Stimulated activated CD8-positive, alpha-beta memory T cell treated with anti-CD3 and anti-CD28 coated beads, Interleukin-12 subunit alpha, Interleukin-12 subunit beta, amount 100 ng/mL, for 1 hour (primary cell): ENCODE measurements at places on chromosomes 16 and 17.

DNA sequence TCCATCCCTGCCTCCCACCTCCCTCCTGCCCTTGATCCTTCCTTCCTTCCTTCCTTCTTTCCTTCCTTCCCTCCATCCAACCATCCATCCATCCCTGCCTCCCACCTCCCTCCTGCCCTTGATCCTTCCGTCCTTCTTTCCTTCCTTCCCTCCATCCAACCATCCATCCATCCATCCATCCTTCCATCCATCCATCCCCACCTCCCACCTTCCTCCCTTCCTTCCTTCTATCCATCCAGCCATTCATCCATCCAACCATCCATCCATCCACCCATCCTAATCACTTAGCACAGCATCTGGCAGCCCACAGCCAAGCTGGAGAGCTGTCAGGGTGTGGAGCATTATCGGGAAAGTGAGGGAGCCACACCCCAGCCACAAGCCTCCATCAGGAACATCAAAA lies 54.5 kb downstream of the TK2 start:
- no peak for DNase-seq

- DNase-seq = no peak
These were observed 1.5 kb upstream of the NPTX1 start for GRCh38 chr17:80477647-80478478.

GRCh38 chr16:88785106-88785924 lies at the start of gene PIEZO1:
PIEZO1 (minus strand) TSS chr16:88785220; CDS start chr16:88784964, 256 bp downstream.
- peak; percentile 73 for DNase-seq

- no peak for DNase-seq
These were observed 181.2 kb downstream of the NTN1 start for GRCh38 chr17:9202532-9202931.

GRCh38 chr17:62790564-62790986 lies 17.5 kb downstream of the MARCHF10 start:
- no peak for DNase-seq
